ENCODE measurements at places on chromosomes 4 and X.

DNA sequence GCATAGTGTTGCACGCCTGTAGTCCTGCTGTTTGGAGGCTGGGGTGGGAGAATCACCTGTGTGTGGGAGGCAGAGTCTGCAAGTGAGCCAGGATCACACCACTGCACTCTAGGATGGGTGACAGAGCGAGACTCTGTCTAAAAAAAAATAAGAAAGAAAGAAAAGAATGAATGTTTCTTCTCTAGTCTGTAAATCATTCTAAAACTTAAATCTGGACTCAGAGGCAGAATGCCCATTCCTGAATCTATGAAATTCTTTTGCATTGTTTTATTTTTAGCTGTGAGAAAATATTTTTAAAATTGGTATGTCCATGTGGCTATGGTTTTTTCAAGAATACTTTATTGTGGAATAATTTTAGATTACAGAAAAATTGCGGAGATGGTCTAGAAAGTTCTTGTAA lies 49.3 kb downstream of the RAPGEF2 start:
- no peak for DNase-seq

GRCh38 chr4:66564901-66565651 lies 894.8 kb upstream of the EPHA5 start:
- DNase-seq, result no peak

- DNase-seq, result no peak
Measured at GRCh38 chr4:139617702-139618490, 47.7 kb upstream of the MGST2 start.

DNA sequence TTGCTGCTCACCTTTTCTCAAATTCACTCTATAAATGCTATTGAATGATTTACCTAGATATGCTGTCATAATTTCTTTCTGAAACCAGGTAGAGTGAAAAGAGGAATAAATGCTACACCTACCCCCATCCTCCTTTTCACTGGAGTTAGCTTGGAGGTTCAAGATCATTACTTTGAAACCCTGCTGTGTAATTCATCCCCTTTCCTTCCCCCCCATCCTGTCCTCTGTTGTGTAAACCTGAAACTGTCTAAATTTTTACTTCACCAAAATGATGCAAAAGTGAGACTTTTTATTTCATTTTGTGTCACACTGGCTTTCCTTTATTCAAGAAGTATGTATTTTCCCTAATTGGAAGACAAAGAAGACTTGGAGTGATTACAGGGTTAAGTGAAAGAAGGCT lies 5.4 kb downstream of the ZCCHC18 start:
- DNase-seq, result no peak

GRCh38 chr4:155017426-155017825 lies 191.0 kb upstream of the NPY2R start:
- DNase-seq, result no peak

DNA sequence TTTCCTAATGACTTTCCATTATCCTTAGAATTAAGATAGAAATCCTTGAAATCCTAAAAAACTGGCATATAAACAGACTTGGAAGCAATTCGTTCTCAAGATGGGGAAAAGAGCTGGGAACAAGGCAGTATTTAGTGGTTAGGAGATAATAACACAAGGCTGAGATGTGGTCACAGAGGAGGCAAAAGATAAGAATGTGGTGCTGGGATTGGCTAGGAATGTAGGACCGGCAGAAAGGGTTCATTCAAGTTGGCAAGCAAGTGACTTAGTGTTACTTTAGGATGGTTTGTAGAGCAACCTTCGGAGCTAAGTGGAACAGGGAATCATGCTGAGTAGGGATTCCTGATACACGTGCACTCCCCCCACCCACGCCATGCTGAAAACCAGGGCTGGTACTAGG lies 121.9 kb upstream of the RPS6KA3 start:
- no peak for DNase-seq

All from CD8-positive, alpha-beta T cell (primary cell).